ENCODE measurements at places on chromosomes 11 and 22. TPM values are rescaled to one million over a fixed set of nuclear protein-coding genes. Genes with fewer than 3 reads are reported as not detected.

The NPAS4 gene
- not detected for total RNA-seq

The YIF1A gene
- total RNA-seq, result 120 TPM

The BARX2 gene
- not detected for total RNA-seq

The AHNAK gene
- total RNA-seq, result 115 TPM

The CASP5 gene
- total RNA-seq, result not detected

The TRIM49 gene
- not detected for total RNA-seq

The OR2AG1 gene
- total RNA-seq, result not detected

The PATE4 gene
- not detected for total RNA-seq

The OR8G5 gene
- not detected for total RNA-seq

GRCh38 chr11:1623716-1624115, 1.8 kb upstream of the KRTAP5-4 start:
- no peak for DNase-seq

GRCh38 chr22:36379593-36380361, 8.0 kb downstream of the MYH9 start:
- DNase-seq, result no peak

DNA sequence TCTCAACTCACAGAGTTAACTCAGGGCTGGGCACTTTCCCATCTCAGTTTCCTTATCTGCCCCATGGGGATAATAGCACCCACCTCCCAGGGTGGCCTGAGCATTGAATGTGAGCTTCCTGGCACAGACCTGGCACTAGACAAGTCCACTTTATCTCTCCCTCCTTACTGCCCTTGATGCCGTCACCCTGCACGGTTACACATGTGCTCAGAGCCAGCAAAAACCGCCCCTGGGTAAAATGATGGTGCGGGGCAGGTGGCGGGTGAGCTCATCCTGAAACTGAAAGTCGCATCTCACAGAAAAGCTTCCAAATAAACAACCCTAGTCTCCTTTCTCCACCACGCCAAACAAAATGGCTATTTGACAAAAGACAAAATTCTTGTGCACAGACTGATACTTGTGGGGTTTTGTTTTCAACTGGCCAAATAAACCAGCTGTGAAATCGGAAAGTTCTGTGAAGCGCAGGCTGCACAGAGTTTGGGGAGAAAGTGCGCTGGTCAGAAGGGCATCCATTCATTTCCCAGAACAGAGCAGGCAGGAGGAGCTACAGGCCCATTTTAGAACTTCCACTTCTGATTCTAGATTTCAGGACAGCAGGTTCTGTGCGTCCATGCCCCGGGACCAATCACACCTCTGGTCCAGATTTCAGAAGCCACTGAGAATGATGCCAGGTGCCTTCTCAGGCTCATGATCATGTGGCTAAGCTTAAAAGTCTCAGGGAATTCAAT, 138.1 kb downstream of the SHANK2 start:
- DNase-seq, result no peak

- no peak for DNase-seq
Measured at GRCh38 chr11:84455691-84456090, 1169.5 kb upstream of the CCDC90B start.

- peak; percentile 68 for DNase-seq
Measured at GRCh38 chr22:36374603-36375024, 13.2 kb downstream of the MYH9 start.

- DNase-seq, result no peak
Measured at GRCh38 chr11:119835753-119836152, 106.8 kb upstream of the NECTIN1 start.

- no peak for DNase-seq
Measured at GRCh38 chr22:47395481-47395880, 633.0 kb downstream of the TBC1D22A start.

DNA sequence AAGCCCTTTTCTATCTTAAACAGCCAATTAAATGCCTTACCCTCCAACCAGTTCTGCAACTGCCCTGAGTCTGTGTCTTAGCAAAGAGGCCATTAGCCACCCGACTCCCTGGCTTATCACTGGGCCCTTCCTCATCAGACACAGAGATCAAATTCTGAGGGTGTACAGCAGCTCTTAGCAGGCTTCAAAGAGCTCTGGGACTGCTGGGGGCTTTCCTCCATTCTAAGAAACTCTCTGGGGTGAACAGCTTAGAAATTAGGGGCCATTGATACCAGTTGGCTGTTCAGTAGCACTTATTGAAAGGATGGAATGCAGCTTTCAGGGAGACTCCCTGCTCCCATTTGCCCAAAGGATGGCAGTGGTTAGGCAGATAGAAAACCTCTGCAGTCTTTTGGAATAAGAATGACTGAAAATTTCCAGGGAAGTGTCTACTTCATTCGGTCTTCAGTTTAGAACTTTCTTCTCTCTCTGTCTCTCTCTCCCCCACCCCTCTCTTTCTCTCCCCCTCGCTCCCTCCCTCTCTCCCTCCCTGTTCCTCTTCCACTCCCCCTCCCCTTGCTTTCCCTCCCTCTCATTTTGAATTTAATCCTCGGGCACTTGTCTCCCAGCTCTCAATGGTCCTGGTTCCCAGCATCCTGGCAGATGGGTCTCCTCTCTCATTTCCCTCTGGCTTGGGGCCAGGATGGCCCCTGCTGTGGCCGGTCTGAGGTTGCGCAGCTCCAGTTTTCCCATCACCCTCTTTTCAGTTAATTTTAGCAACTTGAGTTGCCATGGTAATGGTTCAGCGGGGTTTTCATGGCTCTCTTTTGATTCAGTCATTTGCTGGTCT, 76.4 kb downstream of the COMMD9 start:
- DNase-seq, result no peak

DNA sequence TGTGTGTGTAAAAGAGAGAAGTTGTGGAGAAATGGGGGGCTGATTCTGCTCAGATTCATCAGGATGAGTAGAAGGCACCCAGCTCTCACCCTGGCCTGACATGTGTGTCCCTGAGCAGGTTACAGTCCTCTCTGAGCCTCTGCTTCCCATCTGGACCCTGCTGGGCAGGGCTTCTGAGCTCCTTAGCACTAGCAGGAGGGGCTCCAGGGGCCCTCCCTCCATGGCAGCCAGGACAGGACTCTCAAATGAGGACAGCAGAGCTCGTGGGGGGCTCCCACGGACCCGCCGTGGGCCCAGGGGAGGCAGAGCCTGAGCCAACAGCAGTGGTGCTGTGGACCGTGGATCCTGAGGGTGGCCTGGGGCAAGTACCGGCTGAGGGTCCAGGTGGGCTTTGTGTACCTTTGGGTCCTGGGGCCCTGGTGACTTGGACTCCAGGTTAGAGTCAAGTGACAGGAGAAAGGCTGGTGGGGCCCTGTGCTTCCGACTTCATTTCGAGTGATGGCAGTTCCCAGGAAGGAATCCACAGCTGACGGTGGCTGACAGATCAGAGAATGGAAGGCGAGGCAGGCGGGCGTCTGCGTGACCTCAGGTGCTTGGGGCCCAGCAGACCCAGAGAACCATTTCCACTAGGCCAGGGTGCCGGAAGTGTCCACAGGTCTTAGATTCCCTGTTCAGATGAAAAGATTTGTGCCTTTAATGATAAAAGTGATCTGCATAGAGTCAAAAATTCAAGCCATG, 21.9 kb downstream of the NEAT1 start:
- DNase-seq, result peak; percentile 67

GRCh38 chr22:29300807-29301601, 5.4 kb upstream of the GAS2L1 start:
- peak; percentile 33 for DNase-seq

- no peak for DNase-seq
Measured at GRCh38 chr22:26168939-26169314, 335 bp upstream of the SEZ6L start.

DNA sequence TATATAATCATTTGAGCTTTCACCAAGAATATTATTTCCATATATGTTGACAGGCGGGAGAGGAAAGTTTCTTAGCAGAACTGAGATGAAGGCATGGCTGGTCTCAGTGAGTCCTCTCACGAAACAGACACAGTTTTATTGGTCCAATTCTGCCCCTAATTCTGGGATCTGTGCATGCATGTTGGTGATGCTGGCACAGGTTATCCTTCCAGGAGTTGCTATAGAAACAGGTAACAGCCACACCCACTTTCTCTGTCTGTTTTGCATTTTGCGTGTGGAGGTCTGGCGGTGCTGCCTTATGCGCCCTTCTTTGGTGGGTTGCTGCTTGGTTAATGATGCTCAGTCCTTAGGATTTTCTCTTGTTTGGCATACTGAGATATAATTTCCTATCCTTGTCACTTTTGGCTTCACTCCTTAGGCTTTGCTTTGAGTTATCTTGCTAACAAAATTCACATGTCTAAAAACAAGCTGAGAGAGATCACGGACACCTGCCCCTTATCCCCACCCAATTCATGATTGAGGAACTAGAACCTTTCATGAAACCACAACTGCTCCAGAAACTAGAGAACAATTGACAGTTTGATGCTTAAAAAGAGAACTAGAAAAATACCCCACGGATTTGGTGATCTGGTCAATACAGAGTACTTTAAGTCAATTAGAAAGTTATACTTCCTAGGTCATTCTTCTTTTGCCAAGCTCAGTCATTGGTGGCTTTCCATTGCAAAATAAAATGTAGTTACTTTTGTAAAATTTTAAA, 189.3 kb downstream of the FAT3 start:
- no peak for DNase-seq

All from left lobe of liver (tissue), 2 donors.